ENCODE measurements at places on chromosomes 3 and 15.

DNA sequence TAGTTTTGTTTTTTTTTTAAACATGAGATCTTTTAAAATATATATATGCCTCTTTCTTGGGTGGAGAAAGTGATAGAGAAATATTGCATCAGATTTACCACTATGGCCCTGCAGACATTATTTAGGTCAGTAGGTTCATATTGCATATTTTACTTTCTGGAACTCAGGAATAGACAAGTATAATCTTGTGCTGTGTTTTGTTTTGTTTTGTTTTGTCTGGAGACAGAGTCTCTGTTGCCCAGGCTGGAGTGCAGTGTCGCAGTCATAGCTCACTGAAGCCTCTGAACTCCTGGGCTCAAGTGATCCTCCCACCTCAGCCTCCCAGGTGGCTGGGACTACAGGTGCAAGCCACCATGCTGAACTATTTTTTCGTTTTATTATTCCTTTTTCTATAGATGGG lies 21.5 kb upstream of the DUT start:
- no peak for DNase-seq

DNA sequence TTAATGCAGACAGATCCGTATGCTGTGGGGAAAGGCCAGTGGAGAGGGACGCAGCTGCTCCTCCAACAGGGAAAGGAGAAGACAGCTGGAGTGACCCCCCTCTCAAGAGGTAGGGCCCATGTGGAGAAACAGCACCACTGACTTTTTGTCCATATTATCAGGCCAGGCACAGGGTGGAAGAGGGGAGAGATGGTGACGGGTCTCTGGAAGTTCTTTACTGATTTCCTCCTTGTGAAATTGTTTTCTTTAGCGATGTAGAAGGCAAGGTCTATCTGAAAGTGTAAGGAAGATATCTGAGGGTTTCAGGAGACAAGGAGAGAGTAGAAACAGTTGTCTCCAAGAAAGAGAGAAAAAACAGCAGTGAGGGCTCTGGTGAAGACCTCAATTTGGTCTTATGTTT lies 338.8 kb downstream of the VPS13C start:
- DNase-seq: no peak

- DNase-seq: no peak
These were observed 98.4 kb upstream of the RAD18 start for GRCh38 chr3:9061634-9062033.

DNA sequence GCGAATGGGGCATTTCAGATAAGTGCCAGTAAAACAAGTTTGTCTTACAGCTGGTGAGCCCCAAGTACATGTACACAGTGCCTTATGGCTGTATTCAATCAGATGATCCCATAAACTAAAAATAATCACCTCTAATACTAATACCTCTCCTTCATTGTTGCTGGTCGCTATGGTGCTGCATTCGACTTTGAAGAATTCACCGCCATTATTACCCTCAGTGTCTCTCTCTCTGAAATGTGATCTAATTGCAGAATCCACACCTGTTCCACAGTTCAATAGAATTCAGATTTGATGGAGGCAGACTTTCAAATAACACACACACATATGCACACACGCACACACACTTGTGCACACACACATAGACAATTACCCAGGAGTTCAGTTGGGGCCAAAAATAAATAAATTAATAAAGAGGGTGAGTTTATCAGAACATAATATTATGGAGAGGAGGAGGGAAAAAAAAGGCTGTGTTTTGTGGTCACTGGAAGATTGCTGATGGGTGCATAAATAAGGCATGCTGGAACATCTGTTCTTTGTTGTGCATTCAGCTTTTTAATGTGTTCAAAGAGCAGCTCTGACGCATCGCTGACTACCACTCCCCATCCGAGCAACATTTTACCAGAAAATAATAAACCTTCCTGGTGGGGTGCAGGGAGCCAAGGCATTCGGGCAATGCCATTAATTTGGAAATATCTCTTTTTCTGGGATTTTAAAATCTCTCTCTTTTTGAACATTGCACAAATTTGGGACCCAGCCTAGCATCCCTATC lies 235.7 kb downstream of the SATB1 start:
- no peak for DNase-seq

DNA sequence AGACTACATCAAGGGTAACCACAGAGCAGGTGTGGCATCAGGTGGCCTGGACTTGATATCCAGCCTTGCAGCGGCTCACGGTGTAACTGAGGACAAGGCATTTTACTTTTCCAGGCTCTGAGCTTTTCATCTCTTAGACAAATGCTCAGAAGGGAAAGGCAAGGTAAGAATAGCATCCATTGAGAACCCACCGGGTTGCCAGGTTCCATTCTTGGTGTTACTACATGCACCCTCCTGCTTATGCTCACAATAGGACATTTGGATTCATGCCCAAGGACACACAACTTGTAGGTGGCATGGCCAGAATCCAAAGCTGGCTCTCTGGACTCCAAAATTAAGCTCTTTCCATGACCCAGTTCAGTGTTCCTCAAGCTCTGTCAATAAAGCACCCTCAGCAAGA lies 85.5 kb downstream of the CCNL1 start:
- no peak for DNase-seq

DNA sequence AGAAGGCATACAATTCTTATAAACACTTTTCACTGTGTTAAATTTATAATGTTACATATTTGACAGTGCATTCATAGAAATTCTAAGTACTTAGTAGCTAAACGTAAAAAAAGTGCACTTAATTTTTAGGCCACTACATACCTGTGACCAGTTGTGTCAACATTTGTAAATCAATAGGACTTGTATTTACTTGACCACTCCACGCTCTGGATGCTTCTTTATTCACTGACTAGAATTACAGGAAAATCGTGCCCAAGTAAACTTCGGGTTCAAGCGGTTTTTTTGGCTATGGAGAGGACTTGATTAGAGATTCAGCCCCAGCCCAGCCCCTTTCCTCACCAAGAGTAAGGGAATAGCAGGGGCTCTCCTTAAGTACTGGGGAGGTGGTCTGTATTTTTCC lies 21.8 kb downstream of the WDR53 start:
- DNase-seq: no peak

DNA sequence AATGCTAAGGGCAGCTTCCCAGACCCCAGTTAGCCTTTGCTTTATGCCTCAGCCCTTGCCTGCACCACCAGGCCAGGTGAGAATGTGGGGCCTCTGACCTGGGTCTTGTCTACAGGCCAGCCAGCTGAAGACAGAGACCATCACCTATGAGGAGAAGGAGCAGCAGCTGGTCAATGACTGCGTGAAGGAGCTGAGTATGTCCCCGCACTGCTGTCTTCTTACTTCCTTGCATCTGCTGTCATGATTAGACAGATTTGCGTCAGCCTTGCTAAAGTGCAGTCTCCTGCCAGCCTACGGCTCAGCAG lies 74.6 kb downstream of the CCK start:
- no peak for DNase-seq

- no peak for DNase-seq
These were observed 8.7 kb downstream of the MYL3 start for GRCh38 chr3:46854555-46854991.

DNA sequence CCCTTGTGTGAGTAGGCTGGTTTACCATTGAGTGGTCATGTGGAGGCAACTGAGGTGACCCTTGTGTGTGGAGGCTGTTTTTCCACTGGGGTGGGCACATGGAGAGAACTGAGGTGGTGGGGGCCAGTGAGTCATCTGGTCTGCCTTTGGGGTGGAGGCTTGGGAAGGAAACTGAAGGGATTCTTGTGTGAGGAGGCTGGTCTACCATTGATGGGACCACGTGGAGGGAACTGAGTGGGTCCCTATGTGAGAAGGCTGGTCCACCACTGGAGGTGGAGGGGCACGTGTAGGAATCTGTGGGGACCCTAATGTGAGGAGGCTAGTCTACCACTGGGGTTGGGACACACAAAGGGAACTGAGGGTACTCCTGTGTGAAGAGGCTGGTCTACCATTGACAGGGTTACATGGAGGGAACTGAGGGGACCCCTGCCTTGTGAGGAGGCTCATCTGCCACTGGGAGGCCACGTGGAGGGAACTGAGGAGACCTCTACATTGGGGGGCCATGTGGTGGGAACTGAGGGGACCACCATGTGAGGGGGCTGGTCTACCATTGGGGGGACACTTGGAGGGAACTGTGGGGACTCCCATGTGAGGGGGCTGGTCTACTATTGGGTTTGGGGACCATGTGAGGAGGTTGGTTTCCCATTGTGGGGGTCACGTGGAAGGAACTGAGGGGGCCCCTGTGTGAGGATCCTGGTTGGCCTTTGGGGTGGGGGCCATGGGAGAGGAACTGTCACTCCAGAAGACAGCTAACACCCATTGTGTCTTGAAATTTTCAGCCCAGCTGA lies 164.5 kb downstream of the WNT7A start:
- DNase-seq: no peak

DNA sequence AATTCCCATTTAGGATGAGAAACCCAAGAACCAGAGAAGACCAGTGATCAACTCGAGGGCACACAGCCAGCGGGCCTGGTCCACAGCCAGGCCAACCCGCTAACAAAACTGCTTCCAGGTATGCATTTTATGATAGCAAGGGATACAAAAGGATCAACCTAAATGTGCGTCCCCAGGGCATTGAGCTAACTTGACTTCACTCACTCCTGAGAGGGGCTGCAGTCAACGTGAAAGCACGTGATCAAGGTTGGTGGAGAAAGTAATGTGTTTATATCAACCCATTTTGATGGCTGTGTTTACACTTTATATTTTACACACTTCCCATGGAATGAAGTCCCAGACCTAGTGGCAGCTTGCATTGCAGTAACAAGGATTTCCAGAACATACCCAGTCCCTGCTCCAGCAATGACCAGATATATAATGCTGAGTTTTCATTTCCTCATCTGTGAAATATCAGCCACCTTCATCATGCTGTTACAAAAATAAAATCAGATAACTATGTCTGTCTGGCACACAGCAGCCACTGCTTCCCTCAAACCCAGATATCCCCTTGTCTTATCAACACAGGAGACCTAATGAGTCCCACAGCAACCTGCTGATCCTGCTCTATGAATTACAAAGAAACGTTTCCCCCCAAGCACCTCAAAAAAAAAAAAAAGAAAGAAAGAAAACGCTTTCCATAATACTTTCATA lies 2.0 kb downstream of the KLHL6 start:
- no peak for DNase-seq

DNA sequence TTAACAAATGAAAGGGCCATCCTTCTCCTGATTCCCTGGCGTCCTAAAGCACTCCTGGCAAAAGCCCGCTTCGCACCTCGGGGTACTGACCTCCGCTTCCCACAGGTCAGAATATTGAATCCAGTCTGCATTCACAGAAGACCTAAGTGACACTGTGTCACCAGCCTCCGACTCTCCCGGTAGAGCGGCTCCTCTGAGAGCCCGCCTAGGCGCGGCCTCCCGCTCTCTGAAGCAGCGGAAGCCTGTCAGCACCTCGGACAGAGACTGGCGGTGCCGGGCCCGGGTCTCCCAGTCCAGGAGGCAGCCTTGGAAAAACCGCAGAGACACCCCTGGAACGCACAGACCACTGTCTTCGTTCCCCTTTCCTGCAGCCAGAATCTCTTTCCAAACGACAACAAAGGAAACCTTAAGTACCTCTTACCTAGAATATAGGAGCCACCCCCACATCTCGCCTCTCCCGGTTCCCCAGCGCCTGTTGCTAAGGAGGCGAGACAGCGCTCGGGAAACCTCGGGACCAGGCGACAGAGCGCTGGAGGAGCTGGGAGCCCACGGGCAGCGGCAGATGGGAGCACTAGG lies 1.2 kb downstream of the GABRB3 start:
- DNase-seq: no peak

GRCh38 chr3:49296781-49297411 lies 19.9 kb upstream of the C3orf62 start:
- no peak for DNase-seq

DNA sequence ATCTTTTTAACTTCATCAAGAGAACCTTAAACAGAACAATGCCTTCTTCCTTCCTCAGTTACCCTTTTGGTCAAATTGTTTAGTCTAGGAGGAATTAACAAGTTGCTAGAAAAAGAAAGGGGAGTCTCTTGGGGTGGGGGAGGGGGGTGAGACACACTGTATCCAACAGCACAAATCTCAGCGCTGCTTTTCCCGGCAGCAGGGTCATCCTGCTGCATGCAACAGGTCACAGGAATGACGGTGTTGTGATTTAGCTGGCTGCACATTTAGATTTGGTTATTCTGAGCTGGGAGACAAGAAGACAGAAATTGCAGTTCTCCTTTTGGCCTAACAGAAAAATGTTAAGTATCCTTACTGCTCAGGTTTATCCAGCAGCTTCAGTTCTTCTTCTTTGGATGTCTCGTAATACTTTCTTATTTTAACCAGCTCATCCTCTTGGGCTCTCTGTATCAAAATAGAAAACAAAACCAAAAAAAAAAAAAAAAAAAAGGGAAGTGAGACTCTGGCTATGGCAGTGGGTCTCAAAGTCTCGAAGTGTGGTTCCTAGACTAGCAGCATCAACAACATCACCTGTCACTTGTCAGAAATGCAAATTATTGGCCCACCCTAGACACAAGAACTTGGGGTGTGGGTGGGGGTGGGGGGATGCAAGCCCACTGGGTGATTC lies 190.5 kb downstream of the GREM1 start:
- no peak for DNase-seq

- DNase-seq: no peak
These were observed 45.7 kb downstream of the TMEM44 start for GRCh38 chr3:194587438-194587931.

DNA sequence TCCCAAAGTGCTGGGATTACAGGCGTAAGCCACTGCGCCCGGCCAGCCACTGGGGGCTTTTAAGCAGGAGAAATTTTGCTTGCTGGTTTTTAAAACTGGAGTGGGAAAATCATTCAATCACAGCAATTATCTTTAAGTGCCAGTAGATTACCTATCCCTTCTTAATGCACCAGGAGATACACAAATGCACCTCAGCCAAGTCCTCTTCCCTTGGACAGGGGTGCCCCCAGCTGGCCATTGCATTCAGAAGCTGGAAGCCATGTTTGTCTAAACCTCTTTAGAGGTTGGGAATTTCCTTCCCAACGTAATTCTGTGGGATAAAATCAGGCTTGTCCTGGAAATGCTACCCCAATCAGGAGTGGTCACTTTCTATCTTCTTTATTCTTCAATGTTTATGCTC lies 26.6 kb downstream of the MIX23 start:
- DNase-seq: peak; percentile 49

- no peak for DNase-seq
These were observed 21.1 kb upstream of the ST6GAL1 start for GRCh38 chr3:186909078-186909853.

GRCh38 chr3:148366743-148367410 lies 330.8 kb upstream of the AGTR1 start:
- peak; percentile 21 for DNase-seq

GRCh38 chr15:48966595-48967301 lies 3.0 kb upstream of the SHC4 start:
- peak; percentile 51 for DNase-seq
